ENCODE measurements at places on chromosomes 2 and 18.

DNA sequence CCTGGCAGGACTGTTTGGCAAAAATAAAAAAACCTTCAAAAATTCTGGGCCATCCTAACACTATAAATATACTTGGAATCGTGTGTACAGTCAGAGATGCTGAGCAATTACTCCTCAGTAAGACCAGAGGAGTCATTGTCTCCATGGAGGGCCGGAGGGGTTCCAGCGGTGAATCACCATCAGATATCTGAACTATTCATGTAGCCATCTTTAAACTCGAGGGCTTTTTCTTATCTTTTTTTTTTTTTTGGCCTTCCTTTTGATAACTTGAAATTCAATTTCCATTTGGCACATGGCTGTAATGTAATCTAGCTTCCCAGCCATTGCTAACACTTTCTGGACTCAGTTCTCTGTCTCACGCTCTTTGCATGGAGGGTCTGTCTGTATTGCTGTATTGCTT, 7.4 kb upstream of the FHL2 start:
- peak; percentile 58 for DNase-seq

DNA sequence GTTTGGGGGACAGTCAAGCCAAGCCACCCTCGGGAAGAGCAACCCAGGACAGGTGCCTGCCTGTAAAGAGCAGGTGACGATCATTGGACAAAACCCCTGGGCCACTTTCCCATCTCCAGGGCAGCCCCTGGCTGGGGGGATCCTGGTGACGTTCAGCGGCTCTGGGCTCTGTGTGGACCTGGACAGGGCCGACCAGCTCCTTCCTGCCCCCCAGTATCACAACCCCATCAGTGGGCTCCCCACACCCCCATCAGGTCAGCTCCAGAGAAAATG, 57.3 kb upstream of the ASAP2 start:
- DNase-seq: no peak

DNA sequence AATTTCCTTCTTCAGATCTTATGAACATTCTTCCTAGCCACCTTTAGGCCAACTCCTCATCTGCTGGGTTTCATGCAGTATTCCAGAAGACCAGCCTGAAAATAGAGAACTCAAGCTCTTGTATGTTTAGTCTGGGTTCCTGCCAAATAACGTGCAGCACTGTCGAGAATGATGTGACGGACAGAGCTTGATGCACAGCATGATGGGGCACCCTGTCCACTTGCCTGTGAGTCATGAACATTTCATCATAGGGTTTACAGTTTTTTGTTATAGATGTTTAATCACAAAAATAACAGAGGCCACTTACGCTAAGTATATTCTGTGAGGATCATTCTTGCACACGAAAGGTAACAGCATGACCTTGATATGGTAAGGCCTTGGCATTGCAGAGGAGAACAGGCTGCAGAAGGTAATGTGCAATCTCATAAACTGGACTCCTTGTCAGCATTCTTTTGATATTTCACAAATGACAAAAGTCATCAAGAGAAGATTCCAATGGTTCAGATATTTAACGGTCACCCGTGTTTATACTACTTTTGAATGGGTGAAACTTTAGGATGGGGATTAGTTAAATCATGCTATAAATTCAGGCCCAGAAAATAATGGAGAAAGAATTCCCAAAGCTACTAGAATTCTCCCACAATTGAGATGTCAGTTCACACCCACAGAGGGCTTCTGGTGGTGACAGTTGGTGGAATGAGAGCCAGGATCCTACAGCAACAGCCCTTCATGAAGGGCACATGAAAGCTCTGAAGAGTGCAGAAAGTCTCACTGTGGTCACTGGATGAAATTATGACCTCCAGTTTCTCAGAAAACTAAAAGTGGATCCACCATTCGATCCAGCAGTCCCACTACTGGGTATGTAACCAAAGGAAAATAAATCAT, 396.1 kb upstream of the RAB12 start:
- peak; percentile 97 for DNase-seq

DNA sequence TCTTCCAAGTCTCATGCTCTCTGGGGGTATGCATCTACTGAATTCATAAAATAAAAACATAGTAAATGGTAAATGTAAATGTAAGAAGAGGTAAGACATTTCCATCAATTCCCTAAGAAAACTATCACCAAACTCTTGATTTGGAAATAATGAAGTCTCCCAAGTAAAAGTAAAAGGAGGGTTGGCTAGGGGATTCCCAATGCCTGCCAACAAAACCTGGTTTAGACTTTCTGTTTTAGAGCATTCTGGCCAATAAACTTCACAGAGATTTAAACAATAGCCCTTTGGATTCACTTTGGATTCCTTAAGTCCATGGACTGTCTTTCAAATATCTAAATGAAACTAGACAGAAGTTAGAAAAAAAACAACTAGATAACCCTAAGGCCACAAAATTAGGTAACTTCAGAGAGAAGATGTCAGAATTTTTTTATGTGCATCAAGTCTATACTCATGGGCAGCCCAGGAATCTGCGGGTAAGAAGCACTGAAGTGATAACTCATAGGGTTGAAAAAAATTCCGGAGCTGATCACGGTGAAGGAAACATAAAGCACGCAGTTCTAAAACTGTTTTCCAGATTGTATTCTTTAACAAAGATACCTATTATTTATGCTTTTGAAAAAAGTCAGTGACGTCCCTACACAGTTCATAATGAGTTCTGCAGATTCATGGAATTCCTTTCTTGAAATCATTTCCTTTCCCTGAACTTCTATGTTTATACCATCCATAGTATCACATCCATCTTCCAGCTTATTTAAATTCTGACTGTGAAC, 263.6 kb downstream of the AFF3 start:
- DNase-seq: no peak

DNA sequence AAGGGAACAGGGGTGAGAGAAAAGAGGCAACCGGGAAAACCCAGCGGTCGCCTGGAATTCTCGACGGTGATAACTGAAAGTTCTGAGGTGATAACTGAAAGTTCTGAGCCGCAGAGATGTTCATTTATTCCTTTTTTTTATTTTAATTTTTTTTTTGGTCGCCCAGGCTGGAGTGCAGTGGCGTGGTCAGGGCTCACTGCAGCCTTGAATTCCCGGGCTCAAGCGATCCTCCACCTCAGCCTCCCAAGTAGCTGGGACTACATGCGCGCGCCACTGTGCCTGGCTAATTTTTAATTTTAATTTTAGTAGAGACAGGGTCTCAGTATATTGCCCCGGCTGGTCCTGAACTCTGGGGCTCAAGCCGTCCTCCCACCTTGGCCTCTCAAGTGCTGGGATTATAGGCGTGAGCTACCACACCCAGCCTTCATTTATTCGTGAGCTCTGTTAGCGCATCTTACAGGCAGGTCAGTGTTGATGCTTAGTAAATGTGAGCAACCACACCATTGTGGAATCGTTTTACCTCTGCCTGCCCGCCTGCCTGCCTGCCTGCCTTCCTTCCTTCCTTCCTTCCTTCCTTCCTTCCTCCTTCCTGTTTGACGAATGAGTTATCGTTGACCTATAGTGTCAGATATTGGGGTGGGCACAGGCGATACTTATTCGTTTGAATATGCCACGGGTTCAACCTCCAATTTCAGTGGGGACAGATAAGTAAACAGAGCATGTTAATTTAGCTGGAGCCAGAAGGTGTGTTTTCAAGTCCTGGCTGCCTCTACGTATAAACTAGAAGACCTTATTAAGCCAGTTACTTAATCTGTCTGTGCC, 557 bp upstream of the E2F6 start:
- no peak for DNase-seq

DNA sequence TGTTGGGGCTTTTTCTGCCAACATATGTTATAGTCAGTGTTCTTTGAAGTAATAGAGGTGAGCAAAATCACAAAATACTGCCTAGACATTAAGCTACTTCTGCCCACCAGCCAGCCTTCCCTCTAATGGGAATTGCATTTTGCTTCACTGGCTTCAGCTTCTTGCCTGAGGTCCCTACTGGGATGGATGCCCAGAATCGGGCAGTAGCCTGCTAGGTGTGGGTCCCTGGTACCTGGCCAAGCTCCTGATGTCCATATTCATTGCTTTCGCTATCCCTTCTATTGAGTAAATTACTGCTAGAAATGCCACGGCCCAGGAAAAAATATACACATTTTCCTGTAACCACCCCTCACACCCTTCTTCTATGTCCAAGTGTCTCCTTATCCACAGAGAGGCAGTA, 27.0 kb downstream of the CRYGD start:
- peak; percentile 18 for DNase-seq

- DNase-seq: no peak
Measured at GRCh38 chr2:102149644-102150455, 7.3 kb downstream of the IL1R1 start.

GRCh38 chr2:96642564-96643360, at the start of gene FER1L5:
FER1L5 (plus strand) TSS chr2:96642764; CDS start chr2:96642837, 73 bp downstream.
- DNase-seq: no peak

DNA sequence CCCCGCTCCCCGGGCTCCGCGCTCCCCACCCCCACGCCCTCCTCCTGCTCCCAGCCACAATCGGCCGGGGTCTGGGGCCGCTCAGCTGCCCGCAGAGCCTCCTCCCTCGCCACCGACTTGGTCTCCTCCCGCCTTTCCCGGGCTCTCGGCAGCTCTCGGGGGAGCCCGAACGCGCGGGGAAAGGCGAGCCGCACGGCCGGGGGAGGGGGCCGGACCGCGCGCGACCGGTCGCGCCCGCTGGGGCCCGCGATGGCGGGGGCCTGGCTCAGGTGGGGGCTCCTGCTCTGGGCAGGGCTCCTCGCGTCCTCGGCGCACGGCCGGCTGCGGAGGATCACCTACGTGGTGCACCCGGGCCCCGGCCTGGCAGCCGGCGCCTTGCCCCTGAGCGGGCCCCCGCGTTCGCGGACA, 327 bp downstream of the LTBP1 start:
- DNase-seq: no peak

DNA sequence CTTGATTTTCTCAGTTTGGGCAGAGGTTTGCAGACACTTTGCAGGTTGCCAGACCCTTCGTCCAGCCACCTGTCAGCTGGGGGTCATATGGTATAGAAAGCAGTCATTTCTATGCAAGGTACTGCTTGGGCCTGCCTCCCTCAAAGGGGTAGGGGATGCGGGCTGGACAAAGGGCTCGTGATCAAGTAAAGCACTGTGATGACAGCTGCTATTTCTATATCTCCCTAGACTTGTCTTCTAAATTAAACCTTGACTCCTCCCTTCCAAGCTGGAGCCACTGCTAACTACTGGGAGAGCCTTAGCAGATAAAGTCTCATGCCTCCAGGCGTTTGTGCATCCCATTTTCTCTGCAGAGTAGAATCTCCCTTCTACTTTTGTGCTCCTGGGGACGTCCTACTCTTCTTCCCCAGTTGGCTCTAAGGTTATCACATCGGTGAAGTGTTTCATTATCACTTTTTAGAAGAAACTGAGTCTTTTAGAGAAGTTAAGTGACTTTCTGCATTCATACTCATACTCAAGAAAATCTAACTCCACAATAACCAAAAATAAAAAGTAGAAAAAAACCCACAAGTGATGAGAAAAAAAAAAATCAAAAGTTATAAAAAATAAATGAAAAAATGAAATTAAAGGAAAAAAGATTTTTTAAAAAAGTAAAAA, 710 bp upstream of the XRCC5 start:
- no peak for DNase-seq

GRCh38 chr2:226030788-226031646, 631.5 kb downstream of the NYAP2 start:
- peak; percentile 51 for DNase-seq

DNA sequence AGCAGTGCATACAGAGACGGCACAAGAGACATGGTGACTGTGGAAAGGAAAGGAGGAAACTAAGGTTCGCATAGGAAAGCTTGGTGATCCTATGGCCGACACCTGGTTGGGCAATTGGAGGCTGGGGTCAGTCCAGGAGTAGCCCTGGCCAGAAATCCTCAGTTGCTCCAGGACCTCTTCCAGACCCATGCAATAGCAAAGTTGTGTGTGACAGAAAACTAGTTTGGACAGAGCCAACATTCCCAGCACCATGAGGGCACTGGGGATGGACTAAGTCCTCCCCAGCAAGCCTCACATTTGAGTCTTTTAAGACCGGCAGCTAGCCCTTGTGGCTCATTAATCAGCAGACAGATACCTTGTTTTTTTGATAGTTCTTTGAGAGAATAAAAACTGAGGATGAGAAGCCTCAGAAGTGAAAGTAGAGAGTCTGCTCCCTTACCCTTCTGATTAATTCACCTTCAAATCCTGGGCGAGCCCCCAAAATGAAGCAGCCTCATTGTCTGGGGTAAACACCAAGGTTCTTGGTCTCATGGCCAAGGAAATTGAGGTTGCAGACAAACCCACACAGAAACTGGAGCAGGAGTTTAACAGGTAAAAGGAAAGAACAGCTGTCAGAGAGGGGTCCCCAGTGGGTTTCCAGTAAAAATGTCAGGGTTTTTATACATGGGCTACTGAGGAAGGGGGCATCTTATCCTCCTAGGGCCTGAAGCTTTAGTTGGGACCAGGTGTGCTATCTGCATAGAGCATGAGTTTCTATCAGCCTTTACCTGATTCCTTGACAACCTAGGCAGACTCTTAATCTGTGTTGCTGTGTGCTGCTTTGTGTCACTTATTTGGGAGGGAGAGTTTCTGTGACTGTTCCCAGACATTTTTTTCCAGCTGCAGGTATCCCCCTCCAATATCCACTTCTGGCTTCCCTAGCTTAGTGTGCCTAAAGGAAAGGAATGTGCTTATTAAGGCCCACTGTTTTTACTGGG, 39.1 kb downstream of the STK17B start:
- peak; percentile 5 for DNase-seq

DNA sequence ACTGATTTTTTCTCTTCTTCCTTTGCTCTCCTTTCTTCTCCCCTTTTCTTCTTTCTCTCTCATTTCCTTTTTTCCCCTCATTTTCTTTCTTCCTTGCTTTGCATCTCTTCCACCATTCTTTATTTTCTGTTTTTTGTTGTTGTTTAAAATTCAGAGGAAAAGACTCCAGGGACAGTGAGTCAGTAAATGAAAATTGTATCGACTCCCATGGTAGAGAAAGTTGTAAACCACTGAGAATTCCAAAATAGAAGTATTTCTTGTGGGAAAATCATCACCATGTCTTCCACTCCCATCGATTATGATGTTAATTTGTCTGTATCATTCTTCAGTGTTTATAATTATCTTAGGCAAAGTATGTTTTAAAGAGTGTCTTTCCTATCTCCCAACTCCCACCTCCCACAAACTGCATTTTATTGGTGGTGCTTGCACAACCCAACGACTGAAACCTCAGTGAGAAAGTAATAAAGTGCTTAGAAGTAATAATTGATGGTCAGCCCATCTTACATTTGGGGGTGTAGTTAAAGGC, 134.3 kb downstream of the IRS1 start:
- no peak for DNase-seq

- DNase-seq: no peak
Measured at GRCh38 chr2:18198677-18199076, 320.2 kb downstream of the KCNS3 start.
